ENCODE measurements at places on chromosomes 11 and 22.

DNA sequence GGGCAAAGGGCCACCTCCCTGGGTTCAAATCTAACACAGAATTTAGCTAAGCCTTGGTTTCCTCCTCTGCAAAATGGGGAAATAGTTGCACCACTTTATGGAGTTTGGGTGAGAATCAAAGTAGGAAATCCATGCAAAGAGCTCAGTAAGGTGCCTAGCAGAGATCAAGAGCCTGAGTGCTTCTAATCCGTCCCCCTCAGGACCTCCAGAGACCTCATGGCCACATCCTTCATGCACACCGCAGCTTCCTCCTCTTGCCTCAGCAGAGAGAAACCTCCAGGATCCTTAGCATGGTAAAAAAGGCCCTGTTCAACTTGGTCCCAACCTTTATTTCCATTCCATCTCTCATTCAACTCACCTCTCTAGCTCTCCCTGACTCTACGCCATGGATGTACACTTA, 37.8 kb upstream of the NAV2 start:
- no peak for DNase-seq

GRCh38 chr11:102453302-102453695, 734 bp upstream of the TMEM123 start:
- DNase-seq = peak; percentile 76

DNA sequence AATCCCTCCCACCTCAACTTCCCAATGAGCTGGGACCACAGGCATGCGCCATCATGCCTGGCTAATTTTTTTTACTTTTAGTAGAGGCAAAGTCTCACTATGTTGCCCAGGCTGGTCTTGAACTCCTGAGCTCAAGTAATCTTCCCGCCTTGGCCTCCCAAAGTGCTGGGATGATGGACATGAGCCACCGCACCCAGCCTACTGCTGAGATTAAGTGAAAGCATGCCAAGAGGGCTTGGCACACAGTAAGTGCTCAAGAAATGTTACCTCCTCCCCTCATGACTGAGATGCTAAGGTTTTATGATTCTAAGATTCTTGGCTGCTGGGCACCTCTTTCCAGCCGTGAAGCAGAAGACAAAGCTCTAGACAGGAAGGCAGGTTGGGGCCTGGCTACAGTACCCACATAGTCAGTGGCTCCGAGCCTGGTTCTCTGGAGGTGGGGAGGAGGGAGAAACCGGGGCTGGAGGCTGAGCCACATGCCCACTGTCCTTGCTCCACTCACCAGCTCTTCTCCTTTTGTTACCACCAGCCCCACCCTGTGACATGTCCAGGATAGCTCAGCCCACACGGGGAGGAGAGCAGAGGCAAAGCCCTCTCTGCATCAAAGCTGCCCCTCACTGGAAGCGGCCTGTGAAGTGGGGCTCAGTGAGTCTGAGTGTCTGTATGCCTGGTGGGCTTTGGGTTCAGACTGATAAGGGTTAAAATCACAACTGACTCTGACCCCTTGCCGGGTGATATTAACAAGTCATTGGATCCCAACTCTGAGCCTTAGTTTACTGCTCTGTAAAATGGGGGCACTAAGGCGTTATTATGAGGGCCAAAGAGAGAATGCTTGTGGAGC, 12.9 kb downstream of the ARHGEF17 start:
- DNase-seq = no peak

- no peak for DNase-seq
Observed at GRCh38 chr11:64048042-64048854, 12.5 kb downstream of the FLRT1 start.

DNA sequence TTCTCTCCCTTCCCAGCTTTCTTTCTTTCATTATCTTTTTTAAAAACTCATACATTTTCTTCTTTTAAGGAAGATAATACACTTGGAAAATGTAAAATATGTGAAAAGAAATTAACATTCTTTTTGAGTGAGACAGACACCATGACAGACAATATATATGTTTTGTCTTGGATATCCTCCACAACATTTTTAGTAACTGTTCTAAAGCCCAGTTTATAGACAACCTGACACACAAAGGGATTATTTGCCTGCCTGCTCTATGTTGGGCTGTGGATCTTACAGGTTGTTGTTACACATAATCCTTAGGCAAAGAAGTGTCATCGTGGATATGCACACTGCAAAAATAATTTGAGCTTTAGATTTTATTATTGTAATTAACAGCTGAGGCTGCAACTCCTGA, 301.4 kb upstream of the PDGFD start:
- DNase-seq = no peak

- no peak for DNase-seq
Observed at GRCh38 chr11:13341026-13341425, 63.4 kb downstream of the BMAL1 start.

GRCh38 chr11:3021125-3021524, 29.0 kb upstream of the NAP1L4 start:
- no peak for DNase-seq

Data from kidney glomerular epithelial cell (primary cell).